ENCODE measurements at places on chromosomes 7 and 10.

GRCh38 chr10:102227050-102227449 lies 951 bp downstream of the ELOVL3 start:
- no peak for DNase-seq

GRCh38 chr10:76399226-76399625 lies 967.8 kb downstream of the LRMDA start:
- no peak for DNase-seq

DNA sequence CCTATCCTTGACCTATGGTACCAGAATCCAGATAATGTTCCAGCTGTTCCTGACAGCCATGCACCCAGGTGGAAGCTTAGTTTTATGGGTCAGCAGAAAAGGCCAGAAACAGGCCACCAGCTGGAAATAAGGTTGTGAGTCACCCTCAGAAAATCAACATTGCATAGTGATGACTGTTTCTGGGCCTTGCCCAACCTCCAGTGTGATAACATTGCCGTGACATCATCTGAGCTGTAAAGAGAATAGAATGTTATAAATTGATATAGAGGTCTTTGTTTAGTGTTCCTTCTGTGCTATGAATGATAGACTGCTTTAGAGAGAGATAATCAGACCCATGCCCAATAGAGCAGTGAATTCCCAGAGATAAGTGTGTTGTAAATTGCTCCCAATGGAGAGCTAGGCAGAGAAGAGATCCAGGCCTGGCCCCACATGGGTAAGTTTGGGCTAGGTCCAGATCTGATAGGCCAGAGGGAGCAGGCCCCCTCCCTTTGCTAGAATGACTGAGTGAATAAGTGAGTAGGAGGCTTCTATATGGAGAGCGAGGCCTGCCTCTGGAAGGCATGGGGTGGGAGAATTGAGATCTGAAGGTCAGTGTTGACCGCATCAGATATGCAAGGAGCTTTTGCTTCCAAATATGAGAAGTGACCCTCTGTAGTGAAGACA lies 14.2 kb upstream of the HPS1 start:
- no peak for DNase-seq

GRCh38 chr10:60048091-60048501 lies 141.7 kb upstream of the CCDC6 start:
- peak; percentile 14 for DNase-seq

- DNase-seq, result no peak
These were observed 190.9 kb downstream of the RNLS start for GRCh38 chr10:88392222-88392621.

DNA sequence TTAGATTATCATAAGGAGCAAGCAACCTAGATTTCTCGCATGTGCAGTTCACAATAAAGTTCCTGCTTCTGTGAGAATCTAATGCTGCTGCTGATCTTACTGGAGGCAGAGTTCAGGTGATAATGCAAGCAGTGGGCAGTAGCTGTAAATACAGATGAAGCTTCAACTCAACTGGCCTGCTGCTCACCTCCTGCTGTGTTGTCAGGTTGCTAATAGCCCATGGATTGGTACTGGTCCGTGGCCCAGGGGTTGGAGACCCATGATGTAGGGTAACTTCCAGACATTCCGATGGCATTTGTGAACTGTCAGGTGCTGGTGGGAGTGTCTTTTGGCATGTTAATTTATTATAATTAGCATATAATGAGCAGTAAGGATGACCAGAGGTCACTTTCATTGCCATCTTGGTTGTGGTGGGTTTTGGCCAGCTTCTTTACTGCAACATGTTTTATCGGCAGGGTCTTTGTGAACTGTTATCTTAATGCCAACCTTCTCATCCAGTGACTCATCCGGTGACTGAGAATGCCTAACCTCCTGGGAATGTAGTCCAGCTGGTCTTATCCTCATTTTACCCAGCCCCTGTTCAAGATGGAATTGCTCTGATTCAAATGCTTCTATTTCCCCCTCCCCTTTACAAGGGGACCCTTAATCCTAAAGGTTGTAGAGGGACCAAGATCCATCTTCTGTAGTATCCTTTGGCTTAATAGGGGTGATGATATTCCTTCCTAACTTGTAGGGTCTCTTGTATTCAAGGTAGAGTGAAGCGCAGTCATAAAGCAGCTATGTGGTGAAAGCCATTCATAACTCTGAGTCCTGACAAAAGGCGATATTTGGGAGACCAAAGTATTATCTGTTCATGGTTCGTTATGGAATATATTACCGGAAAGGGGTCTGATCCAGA lies 165.8 kb downstream of the CCSER2 start:
- no peak for DNase-seq
